ENCODE measurements at places on chromosomes 5 and 9.

DNA sequence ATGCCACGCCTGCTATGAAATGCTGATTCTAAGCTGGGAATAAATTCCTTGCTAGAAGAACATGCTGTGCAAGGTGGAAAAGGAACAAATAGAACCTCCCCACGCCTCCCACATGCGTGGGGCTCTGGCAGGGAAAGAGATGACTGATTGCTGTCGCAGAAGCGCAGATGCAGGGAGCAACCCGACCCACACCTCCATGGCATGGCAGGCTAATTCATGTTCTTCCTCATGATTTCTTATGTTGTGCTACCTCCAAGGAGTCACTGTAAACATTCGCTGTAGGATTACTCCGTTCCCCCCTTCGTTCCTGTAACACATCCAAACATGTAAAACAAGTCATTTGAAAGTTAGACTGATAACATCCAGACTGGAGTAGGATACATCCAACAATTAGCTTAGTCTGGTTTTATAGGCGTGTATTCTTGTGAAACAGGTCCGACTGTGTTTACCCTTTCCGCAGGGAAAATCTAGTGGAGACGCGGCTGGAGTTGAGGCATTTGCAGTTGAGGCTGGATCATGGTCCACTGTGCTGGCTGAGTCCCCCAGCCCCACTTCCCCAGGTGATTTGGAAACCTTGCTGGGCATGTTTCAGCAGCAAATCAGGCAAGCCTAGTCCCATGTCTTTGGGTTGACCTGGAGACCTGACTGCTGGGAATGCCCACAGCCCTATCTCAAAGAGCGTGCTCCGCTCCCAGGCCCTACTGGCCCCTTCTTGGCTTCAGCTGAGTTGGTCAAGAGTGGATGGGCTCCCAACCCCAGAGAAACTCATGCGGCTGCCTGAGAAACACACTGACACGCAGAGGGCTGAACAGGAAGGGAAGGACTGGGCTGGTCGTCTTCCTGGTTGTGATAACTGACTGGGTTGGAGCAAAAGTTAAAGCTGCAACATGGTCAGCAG lies 24.8 kb upstream of the ANKRD33B start:
- DNase-seq, result no peak

- DNase-seq, result no peak
Observed at GRCh38 chr5:100273846-100274580, 261.2 kb upstream of the FAM174A start.

- no peak for DNase-seq
Observed at GRCh38 chr9:109742776-109743348, 37.1 kb upstream of the PALM2AKAP2 start.

DNA sequence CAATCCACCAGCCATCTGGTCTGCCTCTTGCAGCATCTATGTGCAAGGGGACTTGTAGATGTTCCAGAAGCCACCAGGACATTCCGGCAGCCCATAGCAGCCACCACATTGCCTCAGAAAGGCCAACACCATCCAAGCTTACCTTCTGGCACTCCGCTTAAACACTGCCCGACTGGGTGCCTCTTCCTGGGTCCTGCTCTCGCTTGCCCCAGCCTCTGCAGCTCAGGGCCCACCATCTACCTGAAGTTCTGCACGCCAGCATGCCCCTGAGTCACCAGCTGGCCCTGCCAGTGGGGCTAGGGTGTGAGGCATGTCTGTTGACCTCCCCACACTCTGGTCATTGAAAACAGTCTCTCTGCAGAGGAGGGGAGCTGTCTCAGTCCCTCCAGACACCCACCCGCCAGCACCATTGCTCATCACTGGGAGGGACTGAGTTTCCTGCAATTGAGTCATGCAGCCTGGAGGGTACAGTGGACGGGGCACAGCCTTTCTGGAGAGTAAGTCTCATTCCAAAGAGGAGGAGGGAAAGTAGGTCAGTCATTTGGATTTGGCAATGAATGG lies 16.9 kb upstream of the COL5A1 start:
- no peak for DNase-seq

DNA sequence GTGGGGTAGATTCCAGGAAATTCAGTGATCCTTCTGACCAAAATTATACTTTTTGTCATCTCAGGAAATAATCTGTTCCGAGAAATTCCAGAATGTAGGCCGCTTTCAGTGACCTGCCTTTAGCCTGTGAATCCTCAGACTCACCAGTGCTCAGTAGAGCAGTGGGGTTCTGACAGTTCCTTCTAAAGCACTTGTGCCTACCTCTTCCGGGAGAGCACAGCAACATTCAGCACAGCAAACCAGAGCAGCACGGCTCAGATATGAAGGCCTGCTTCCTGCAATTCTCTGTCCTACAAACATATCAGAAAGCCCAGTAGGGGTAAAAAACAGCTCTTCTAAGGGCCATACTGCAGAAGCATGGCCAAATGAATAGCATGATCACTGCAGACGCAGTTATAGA lies 15.0 kb downstream of the FANCC start:
- no peak for DNase-seq

DNA sequence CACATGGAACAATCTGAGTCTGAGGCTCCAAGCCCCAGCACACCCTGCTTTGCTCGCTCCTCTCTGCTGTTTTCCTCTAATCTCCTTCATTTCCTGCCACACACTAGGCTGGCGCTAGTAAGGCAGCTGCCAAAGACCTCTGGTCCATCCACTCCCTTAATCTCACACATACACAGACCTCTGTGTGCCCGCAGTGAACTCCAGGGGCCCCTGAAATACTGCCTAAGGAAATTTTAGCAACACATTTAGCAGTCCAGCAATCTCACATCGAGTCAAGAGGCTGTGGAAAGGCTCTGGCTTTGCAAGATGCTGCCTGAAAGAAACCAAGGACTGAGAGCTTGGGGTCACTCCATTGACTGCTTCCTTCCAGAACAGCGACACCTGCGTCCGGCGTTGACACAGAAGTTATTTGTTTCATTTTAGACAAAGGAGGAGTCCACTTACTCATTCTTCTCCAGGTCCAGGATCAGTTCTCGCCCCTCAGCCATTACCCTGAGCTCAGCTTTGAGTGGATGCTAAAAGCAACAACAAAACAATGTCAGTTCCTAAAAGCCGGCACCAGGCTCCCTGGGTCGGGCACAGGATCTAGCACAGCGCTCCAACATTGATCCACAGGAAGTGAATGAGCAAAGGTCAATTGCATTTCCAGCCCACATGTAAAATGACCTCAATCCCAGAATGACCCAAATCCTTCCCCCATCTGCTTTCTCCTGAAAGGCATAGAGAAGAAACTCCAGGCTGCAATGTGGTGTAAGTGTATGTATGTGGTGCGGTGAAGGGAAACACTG lies 11.5 kb downstream of the ADAM19 start:
- no peak for DNase-seq

GRCh38 chr9:73643379-73644013 lies 491.8 kb downstream of the ANXA1 start:
- DNase-seq, result no peak

- no peak for DNase-seq
Observed at GRCh38 chr9:34540827-34541226, 18.0 kb upstream of the ENHO start.

DNA sequence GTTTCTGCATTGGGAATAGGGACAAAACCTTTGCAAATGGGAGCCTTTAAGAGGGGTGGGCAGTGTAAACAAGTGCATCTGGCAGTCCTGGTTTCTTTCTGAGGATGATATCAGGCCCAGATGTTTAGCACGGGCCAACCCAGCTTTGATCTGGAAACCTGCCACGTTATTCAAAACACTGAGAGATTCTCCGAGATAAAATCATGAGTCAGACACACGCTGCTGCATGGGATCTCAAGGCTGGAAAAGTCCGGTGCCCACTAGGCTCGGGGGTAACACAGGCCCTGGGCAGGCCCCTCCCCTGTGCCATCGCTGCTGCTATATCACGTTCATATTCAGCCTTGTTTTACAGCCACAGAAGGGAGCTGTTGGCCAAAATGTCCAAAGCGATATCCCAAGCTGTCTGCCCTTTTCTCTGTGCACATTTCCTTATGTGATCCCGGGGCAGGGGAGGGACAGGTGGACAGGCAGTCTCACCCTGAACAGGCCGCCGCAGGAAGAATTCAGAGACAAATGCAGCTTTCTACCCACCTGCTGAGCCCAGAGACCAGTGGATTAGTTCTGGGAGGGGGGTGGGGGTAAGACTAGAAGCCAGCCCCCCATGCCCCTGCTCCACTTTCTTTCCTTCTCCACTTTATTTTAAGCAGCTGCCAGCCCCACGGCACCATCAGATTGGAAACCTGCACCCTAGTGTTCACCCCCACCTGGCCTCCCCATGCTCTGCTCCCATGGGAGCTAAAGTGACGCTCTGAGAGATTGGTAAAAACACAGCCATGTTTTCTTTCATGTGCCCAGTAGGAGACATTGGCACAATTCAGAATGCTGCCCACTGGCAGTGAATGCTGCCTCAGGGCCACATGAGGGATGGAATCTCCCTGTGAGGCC lies 63.1 kb downstream of the TMOD1 start:
- no peak for DNase-seq

GRCh38 chr9:130433168-130433946 lies 11.4 kb upstream of the ASS1 start:
- no peak for DNase-seq

- DNase-seq, result no peak
Observed at GRCh38 chr5:13187186-13187585, 757.3 kb downstream of the DNAH5 start.

DNA sequence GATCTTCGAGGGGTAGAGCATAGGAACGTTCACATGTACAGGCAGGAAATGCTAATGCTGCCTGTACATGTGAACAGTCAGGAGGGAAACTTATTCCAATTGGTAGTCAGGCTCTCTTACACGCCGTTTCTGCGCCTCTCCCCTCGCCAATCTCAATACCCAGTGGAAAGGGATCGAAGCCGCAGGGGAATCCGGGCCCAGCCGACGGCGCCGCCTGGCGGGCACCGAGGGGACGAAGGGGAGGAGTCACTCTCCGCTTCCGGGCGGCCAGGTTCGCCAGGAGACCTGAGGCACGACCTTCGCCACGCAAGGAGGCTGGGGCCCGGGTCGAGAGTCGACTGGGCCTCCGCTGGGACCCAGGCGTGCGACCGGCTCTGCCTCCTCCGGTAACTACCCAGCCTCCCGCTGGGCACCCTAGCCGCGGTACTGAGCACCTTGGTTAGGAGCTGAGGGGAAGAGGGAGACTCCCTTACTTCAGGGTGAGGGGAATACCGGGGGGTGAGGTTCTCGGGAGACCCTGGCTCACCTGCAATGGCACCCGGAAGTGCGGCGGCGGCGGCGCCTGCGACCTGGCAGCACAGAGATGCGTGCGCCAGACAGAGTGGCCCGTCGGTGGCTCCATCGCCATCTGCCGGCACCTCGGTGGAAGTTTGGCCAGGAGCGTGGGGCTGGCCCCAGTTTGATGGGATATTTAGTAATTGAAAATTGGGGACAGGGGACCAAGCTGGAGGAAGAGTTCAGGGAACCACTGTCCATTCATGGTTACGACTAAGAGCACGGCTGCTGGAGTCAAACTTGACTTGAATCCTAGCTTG lies at the start of gene PIGO:
Gene PIGO, minus strand, starts transcription at position 557 of the 815 bp plus-strand sequence. CDS start 1,026 bp downstream, outside the sequence.
- peak; percentile 71 for DNase-seq

- DNase-seq, result no peak
Observed at GRCh38 chr9:34496149-34496712, 26.6 kb downstream of the ENHO start.

GRCh38 chr9:125433461-125434011 lies 171.9 kb downstream of the GAPVD1 start:
- no peak for DNase-seq

DNA sequence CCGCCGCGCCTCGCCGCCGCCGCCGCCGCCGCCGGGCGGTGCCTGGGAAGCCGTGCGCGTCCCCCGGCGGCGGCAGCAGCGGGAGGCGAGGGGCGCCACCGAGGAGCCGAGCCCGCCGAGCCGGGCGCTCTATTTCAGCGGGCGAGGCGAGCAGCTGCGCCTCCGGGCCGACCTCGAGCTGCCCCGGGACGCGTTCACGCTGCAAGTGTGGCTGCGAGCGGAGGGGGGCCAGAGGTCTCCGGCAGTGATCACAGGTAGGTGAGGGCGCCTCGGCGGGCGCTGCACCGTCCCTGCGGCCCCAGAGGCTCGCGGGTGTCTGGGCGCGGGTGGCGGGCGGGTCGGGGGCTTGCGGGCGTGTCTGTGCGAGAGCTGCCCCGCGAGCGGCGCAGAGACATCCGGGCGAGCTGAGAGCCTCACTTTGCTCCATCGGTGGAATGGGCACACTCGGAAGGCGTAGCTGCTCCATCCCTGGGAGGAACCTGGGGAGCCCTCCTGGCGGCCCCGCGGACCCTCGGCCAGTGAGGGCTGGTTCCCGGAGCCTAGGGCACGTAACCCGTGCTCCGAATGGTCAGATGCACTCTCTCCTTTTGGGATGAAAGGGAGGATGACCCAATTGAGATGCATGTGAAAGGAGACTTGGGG lies 864 bp downstream of the PAPPA start:
- no peak for DNase-seq

All from stimulated activated CD8-positive, alpha-beta memory T cell treated with anti-CD3 and anti-CD28 coated beads, Interleukin-7, amount 100 ng/mL, for 1 hour (primary cell).